ENCODE measurements at places on chromosomes 2 and 18.

GRCh38 chr18:51400721-51401120 is 203.2 kb upstream of the MEX3C start:
- no peaks in the 10 kb centered on the region for H3K4me1 ChIP-seq
- H3K4me3 ChIP-seq = no peak overlapping the region
- no peak overlapping the region for H3K27ac ChIP-seq
- DNase-seq = no peak
- H3K36me3 ChIP-seq = no peaks in the 10 kb centered on the region
- H3K27me3 ChIP-seq = no peaks in the 10 kb centered on the region

DNA sequence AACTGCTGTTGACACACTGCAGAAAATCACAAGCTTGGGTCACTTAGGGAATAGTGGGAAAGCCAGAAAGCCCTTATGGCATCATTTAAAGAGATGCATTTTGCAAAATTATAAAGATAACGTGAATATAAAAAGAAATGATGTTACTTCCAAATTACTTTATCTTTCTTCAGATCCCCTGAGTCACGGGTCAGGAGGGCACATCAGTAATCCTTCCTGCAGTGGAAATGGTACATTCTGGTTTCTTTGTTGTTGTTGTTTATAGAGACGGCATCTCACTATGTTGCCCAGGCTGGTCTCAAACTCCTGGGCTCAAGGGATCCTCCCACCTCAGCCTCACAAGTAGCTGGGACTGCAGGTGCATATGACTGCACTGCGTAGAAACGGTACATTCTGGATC is 9.8 kb upstream of the EPG5 start:
- H3K4me3 ChIP-seq = no peak overlapping the region
- H3K27ac ChIP-seq = no peak overlapping the region
- no peaks in the 10 kb centered on the region for H3K36me3 ChIP-seq
- H3K4me1 ChIP-seq = peaks cover 7% of the 10 kb centered on the region
- no peak for DNase-seq

DNA sequence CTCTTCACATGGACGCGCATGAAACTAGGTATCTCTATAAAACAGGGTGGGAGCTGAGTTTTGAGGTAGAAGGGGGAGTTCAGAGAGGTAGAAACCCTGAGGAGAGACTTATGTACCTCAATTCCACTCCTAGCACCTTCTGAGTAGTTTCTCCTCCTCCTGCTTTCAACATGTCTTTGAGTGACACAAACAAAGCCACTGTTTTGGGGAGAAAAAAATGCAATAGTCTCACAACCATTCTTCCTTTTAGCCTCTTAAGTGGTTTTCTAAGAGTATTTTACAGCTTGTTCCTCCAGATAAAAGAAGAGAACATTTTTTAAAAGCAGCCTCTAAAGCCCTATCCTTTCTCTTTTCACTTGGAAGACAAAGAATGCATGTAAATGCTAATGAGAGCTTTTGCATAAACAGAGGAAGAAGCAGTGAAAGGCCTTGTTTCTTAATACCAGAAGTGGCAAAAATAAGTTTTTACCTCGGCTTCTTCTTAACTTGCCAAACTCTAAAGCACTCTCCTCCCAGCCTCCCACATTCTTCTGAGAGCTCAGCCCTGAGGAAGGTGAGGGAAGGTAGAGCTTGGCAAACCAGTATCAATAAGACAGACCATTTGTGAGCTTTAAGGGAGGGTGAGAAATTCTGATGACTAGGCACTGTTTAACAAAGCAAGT is 1304.4 kb upstream of the ACVR2A start:
- no peaks in the 10 kb centered on the region for H3K4me1 ChIP-seq
- no peak overlapping the region for H3K27ac ChIP-seq
- H3K4me3 ChIP-seq = no peak overlapping the region
- no peaks in the 10 kb centered on the region for H3K36me3 ChIP-seq
- no peak for DNase-seq

- DNase-seq = no peak
- no peak overlapping the region for H3K4me3 ChIP-seq
- peaks cover 16% of the 10 kb centered on the region for H3K36me3 ChIP-seq
Observed at GRCh38 chr2:112096098-112096497, 41.0 kb downstream of the TMEM87B start.

DNA sequence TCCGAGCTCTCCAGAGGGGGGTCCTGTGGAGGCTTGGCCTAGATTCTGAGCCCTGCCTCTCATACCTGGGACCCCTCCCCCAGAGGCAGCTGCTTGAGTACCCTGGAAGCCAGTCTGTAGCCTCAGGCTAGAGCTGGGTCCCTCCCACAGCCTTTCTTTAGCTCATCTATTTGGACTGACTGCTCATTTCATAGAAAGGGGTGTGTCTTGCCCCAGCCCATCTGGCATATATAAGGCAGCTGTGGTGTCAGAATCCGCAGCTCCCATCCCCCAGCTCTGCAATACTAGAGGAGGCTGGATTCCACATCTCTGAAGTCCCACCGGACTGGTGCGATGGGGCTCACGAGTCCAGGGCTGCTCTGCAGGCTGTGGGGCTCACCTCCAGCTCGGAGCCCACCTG is 26.1 kb downstream of the MPHOSPH10 start:
- peaks cover 4% of the 10 kb centered on the region for H3K4me1 ChIP-seq
- no peak overlapping the region for H3K27ac ChIP-seq
- no peak for DNase-seq
- no peaks in the 10 kb centered on the region for H3K27me3 ChIP-seq
- no peaks in the 10 kb centered on the region for H3K36me3 ChIP-seq

- no peaks in the 10 kb centered on the region for H3K36me3 ChIP-seq
- no peaks in the 10 kb centered on the region for H3K27me3 ChIP-seq
- H3K27ac ChIP-seq = no peak overlapping the region
Observed at GRCh38 chr2:155815275-155815674, 517.2 kb downstream of the NR4A2 start.

DNA sequence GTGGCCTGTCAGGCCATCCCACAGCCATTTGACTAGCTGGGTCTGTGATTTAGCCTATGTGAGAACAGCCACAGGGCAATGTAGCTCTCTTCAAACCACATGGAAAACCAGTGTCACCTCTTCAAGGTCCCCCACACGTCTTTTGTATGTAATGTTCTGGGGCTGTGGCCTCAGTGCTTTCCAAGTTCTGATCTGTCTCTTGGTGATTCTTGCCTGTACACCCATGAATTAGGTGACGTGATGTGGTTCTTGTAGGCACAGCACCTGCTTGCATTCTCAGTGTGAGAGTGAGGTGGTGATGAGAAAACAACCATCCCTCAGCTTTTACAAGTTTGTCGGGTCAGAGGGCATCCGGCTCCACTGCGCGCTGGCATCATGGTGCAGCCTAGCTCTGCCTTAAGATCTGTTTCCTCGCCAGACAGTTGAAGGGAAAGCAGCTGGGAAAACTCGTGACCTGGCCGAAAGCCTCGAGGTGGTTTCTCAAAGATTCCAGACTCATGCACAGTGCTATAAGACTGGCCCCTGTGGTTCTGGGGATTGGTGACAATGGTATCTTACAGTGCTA is 125.8 kb downstream of the TANC1 start:
- H3K4me3 ChIP-seq = no peak overlapping the region
- H3K4me1 ChIP-seq = peaks cover 73% of the 10 kb centered on the region
- H3K36me3 ChIP-seq = no peaks in the 10 kb centered on the region
- peak overlapping the region; percentile 88 for H3K27ac ChIP-seq

GRCh38 chr2:172093416-172094293 is 8.3 kb downstream of the DLX1 start:
- no peaks in the 10 kb centered on the region for H3K36me3 ChIP-seq
- H3K27ac ChIP-seq = no peak overlapping the region
- DNase-seq = no peak
- H3K4me3 ChIP-seq = peak overlapping the region; percentile 74

DNA sequence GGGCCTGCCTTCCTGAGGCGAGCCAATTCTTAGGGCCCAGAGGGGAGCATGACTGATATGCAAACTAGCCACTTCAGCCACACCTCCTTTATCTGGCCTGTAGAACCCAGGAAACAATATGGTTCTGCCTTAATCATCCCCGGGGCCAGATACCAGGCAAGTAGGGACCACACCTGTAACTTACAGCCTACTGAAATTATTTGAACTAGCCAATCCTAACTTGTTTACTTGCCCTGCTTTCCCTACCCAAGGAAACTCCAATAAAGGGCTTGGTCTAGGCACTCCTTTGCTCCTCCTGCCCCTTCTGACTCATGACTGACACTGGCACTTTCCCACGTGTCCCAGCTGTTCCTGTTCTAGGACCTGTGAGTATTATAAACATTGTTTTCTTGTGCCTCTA is 57.6 kb downstream of the MYOM1 start:
- no peak overlapping the region for H3K4me3 ChIP-seq
- DNase-seq = no peak
- H3K27me3 ChIP-seq = no peaks in the 10 kb centered on the region
- no peak overlapping the region for H3K27ac ChIP-seq
- H3K4me1 ChIP-seq = peaks cover 2% of the 10 kb centered on the region
- peaks cover 6% of the 10 kb centered on the region for H3K36me3 ChIP-seq

DNA sequence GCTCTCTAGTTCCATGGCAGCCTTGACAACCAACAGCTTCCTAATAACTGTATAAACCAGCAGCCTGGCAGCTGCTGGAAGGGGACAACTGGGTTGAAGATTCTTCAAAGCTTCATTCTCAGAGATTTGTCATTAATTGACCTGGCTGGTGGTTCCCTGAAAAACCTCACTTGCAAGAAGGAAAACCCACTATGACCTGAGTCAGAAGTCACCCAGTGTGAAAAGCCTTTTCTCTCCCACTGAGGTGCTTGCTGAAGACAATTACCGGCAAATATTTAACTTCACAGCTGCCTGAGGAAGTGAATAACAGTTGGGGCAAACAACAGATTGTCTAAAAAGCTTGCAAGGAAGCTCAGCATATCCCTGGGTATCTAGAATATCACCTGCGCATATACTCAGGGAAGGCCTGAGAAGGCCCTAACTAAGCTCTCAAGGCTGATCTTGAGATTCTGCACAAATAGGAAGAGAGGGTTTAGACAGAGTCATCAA is 49.9 kb downstream of the CRACDL start:
- H3K36me3 ChIP-seq = no peaks in the 10 kb centered on the region
- no peak for DNase-seq
- no peaks in the 10 kb centered on the region for H3K27me3 ChIP-seq
- H3K27ac ChIP-seq = no peak overlapping the region
- H3K4me1 ChIP-seq = no peaks in the 10 kb centered on the region

GRCh38 chr2:72096181-72096580 is 51.5 kb downstream of the CYP26B1 start:
- H3K27ac ChIP-seq = no peak overlapping the region
- no peak overlapping the region for H3K4me3 ChIP-seq
- no peaks in the 10 kb centered on the region for H3K4me1 ChIP-seq
- H3K27me3 ChIP-seq = no peaks in the 10 kb centered on the region

- H3K36me3 ChIP-seq = peaks cover 53% of the 10 kb centered on the region
- no peak overlapping the region for H3K27ac ChIP-seq
- DNase-seq = no peak
- H3K27me3 ChIP-seq = no peaks in the 10 kb centered on the region
Observed at GRCh38 chr2:9370746-9371145, 52.6 kb downstream of the ITGB1BP1 start.

DNA sequence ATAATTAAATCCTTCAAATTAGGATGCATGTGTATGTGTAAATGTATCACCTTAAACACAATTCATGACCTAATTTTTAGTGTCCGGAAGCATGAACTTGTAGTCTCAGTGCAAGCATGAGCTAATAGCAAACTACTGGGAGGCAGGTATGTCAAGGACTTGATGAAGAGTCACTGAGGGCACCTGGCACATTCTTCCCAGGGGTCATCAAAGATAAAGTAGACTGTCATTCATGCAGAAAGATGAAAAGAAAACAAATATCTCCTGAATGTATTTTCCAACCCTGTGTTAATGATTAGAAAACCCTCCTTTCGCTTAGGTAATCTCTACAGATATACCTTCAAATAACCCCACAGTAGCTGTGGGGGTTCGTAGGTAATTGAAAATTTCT is 234.9 kb downstream of the SOCS6 start:
- H3K4me3 ChIP-seq = no peak overlapping the region
- DNase-seq = no peak
- H3K4me1 ChIP-seq = no peaks in the 10 kb centered on the region
- H3K27ac ChIP-seq = no peak overlapping the region
- no peaks in the 10 kb centered on the region for H3K27me3 ChIP-seq
- H3K36me3 ChIP-seq = no peaks in the 10 kb centered on the region

GRCh38 chr2:191864628-191865374 is 17.9 kb upstream of the CAVIN2 start:
- H3K27me3 ChIP-seq = no peaks in the 10 kb centered on the region
- H3K4me1 ChIP-seq = peaks cover 15% of the 10 kb centered on the region
- no peak overlapping the region for H3K4me3 ChIP-seq
- DNase-seq = no peak
- H3K27ac ChIP-seq = no peak overlapping the region

GRCh38 chr18:7255643-7256042 is 24.8 kb downstream of the LRRC30 start:
- no peak overlapping the region for H3K4me3 ChIP-seq
- no peaks in the 10 kb centered on the region for H3K27me3 ChIP-seq
- no peaks in the 10 kb centered on the region for H3K36me3 ChIP-seq

- no peak for DNase-seq
- H3K4me1 ChIP-seq = peaks cover 46% of the 10 kb centered on the region
- H3K4me3 ChIP-seq = peak overlapping the region; percentile 86
Observed at GRCh38 chr2:9554921-9555296, 721 bp downstream of the ADAM17 start.

DNA sequence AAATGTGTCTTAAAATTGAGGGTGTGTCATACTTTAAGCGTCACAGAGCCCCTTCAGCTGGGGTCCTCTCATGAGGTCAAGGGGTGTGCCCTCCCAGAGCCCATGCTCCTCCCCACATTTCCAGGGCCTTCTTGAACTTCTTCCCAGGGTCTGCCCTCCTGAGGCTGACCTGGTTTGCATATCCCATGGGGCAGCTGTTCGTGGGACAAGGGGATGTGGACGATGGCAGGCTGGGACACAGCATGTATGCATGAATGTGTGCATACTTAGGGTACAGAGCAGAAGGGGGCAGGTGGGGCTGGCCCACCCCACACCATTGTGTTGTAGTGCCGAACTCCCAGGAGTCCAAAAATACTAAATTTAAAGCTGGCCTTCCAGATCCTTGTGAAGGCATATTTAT is 46.2 kb upstream of the TAF1B start:
- H3K27ac ChIP-seq = no peak overlapping the region
- H3K4me3 ChIP-seq = no peak overlapping the region
- H3K27me3 ChIP-seq = no peaks in the 10 kb centered on the region
- H3K4me1 ChIP-seq = no peaks in the 10 kb centered on the region
- DNase-seq = no peak

DNA sequence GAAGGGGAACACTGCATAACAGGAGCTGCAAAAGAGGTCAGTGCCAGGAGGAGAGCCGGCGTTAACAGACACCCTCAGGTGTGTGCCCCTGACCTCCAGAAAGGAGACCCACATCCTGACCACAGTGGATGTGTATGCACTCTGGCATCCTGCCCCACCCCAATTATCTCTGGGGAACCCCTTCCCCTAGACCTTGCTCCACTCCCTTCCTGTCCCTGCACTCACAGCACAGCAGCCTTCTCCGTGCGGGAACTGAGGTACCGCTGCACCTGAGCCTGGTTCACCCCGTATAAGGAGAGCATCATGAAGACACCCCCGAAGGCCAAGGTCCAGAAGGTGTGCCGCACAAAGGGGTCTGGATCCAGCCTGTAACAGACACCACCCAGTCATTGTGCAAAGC is 7.3 kb upstream of the ATRAID start:
- no peaks in the 10 kb centered on the region for H3K27me3 ChIP-seq
- no peak overlapping the region for H3K27ac ChIP-seq
- H3K4me1 ChIP-seq = no peaks in the 10 kb centered on the region
- no peak overlapping the region for H3K4me3 ChIP-seq
- no peak for DNase-seq

GRCh38 chr18:32867936-32868335 is 95.1 kb upstream of the KLHL14 start:
- H3K4me1 ChIP-seq = no peaks in the 10 kb centered on the region
- no peaks in the 10 kb centered on the region for H3K36me3 ChIP-seq
- no peaks in the 10 kb centered on the region for H3K27me3 ChIP-seq
- H3K4me3 ChIP-seq = no peak overlapping the region
- H3K27ac ChIP-seq = no peak overlapping the region

All from thoracic aorta (tissue), 2 donors.